GM20000 (cell line): ENCODE measurements at places on chromosomes 6 and 20.

DNA sequence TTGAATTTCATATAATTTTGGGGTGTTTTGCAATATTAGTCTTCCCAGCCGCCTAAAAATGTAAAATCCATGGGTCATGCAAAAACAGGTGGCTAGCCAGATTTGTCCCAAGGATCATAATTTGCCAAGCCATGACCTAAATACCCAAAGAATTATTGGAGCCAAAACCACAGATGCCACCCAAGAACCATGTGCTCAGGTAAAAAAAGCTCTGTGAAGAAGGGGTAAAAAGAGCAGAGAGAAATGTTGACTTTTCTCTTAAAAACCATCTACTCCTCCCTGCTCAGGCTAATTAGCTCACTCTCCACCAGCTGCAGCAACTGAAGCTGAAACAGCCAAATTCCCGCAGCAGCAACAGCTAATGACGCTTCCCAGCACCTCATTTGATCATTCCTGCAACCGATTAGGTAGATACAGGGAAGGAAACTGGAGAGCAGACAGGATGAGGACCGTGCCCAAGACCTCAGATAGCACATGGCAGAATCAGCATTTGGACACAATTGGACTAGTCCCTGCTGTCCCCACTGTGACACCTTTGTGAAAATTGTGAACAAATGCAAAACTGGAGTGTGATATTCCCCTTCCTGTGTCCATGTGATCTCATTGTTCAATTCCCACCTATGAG lies 107.9 kb upstream of the NXT1 start:
- no peak for DNase-seq

DNA sequence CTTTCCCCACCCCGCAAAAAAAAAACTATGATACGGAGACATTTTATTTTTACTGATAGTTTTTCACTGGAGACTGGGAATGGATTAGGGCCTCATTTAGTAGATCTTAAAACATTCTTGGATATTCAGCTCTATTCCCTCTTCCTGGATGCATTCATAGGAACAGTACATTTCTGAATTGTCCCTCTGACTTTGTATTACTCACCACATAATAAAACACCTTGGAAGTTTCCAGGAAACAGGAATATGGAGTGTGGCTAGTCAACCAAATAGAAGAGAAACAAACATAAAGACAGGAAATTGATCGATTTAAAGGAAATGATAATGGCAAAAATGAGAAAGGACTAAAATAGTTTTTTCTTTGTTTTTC lies 147.7 kb downstream of the GPX5 start:
- no peak for DNase-seq

GRCh38 chr20:36880741-36881250 lies 4.9 kb downstream of the TLDC2 start:
- no peak for DNase-seq

DNA sequence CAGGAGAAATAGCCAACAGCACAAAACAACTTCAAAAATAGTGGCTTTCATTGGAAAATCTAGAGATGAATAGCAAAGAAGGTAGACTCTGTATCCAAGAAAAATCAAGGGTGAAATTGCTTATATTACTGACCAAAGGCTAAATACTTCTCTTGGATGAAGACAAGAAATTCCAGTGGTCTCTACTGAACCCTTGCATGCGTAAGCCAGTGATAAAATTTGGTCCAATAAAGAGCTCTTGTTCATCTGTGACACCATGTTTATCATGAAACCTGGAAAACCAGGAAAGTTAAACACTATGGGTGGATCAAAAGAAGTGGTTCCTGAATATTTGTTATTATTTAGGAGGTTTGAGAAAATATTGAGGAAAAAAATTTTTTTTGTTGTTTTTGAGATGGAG lies 25.6 kb upstream of the SASH1 start:
- DNase-seq: no peak

GRCh38 chr6:14353798-14354197 lies 236.2 kb downstream of the CD83 start:
- DNase-seq: no peak

DNA sequence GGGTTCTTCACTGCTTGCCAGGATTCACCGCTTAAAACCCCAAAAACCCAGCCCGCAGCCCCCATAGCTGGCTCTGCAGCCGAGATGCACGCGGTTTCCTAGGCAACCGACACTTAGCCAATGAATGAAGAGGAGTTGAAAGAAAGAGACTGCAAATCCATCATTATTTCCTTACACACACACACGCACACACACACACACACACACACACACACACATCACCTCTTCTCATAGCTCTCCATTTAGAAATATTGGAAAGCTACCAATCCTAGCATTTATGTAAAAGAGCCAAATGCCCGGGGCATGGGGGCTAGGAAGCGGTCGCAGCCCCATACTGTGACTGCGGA lies 3.4 kb upstream of the TUBB2B start:
- DNase-seq: no peak

DNA sequence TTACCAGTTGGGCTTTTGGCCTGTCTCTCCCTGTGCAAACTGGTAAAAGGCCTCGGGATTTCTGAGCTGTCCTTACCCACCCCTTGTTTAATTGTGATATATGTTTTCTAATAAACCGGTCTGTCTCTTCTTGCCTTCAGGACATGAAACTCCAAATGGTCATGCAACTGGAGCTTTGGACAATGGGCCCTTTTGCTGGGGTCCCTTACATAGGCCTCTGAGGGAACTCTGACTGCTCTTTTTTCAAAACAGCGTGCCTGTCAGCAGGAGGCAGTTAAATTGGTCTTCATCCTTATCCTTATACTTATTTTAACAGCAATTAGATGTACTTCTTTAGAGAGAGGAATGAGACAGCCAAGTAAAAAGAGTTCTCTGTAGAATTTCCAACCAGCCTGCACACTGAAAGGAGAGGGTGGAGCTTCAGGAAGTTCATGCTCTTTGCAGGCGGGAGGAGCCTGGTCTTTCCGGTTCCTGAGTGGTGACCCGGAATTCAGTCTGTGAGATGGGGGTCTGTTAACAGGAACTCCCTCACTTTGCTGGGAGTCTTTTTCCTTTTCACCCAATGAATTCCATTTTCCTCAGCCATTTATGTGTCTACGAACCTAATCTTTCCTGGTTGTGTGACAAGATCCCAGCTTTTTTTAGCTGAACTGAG lies 299.6 kb upstream of the GJE1 start:
- no peak for DNase-seq

- peak; percentile 50 for DNase-seq
Measured at GRCh38 chr20:16517946-16518783, 55.1 kb downstream of the KIF16B start.

DNA sequence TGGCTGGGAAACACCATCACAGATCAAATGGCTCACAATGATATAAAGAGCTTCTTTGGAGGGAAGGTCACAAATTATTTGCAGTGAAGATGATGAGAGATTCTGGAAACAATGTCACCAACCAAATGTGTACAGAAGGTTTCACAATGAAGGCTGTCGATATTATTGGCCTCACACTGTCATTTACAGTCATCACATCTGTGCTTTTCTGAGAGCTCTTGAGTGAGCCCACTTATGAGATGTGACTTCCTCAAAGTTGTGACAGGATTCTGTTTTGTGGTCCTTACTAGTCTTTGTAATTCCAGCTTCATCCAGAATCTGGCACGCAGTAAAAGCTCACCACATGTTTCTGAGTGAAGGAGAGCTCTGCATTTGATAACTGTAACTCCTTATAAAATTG lies 133.6 kb downstream of the LMBRD1 start:
- no peak for DNase-seq

DNA sequence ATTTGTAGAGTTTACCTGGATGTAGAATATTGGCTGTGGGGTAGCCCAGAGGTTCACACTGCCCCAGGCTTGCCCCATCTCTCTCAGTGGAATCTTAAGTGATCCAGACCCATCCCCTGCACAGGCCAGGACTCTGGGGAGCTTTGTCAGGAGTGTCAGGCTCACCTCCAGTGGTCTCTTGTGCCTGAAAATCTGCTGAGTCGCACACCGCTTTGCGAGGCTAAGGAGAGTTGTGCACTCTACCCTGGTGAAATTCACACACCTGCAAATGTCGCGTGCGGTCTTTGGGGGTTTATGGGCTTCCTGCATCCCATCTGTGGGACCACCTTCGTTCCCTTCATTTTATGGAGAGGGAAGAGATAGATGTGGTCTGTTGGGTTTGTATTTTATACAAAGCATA lies 63.6 kb upstream of the KIF25 start:
- DNase-seq: no peak

GRCh38 chr6:73041051-73041450 lies 184.2 kb downstream of the KHDC1L start:
- no peak for DNase-seq

DNA sequence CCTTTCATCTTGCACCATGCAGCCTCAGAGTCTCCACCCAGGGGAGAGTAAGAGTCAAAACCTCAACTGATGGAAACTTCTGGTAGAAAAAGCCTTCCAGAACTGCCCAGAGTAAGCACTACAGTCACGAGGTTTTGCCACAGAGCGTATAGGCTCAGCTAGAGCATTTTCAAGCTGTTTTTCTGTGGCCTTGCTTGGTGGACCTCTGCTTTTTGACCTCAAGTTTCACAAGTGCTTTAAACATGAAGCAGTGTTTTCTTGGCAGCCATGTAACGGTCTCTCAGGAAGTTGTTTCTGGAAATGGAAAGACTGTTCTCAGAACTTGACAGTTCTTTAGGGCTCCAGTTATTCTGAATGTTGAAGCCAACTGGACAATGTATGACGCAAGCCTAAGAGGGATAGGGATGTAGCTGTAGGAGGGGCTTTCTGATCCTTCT lies 146.5 kb downstream of the ZDHHC14 start:
- DNase-seq: peak; percentile 54

DNA sequence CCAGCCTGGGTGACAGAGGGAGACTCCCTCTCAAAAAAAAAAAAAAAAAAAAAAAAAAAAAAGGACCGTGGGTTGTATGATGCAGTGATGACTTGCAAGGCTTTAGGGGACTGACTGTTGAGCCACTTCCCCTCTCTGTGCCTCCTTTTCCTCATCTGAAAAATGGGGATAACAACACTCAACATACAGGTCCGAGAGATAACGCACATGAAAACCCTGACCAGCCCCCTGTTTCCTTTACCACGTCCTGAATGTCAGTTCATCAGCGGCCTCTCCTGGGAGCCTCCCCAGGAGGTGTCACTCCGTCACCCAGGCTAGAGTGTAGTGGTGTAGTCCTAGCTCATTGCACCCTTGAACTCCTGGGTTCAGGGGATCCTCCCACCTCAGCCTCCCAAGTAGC lies 3.9 kb downstream of the SLA2 start:
- no peak for DNase-seq

DNA sequence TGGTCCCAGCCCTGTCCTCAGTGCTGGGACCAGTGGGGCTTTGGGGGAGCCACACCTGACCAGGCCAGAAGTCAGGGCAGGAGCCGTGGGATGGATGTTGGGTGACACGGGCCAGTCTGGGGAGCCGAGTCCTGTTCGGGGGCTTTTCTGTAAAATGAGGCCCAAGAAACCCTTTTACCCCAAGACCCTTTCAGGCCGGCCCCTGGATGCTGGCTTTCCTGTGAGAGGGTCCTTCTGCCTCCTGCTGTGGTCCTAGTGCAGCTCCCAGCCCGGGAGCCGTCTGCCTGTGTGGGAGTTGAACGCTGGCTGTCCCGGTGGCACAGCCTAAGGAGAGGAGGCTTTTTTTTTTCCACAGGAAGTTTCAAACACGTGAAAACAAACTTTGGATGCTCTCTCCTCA lies 123.2 kb downstream of the TMEM242 start:
- no peak for DNase-seq

GRCh38 chr20:57927376-57927775 lies 217.6 kb upstream of the PMEPA1 start:
- DNase-seq: no peak
